GM04503 (cell line): ENCODE measurements at places on chromosomes 3 and 15.

DNA sequence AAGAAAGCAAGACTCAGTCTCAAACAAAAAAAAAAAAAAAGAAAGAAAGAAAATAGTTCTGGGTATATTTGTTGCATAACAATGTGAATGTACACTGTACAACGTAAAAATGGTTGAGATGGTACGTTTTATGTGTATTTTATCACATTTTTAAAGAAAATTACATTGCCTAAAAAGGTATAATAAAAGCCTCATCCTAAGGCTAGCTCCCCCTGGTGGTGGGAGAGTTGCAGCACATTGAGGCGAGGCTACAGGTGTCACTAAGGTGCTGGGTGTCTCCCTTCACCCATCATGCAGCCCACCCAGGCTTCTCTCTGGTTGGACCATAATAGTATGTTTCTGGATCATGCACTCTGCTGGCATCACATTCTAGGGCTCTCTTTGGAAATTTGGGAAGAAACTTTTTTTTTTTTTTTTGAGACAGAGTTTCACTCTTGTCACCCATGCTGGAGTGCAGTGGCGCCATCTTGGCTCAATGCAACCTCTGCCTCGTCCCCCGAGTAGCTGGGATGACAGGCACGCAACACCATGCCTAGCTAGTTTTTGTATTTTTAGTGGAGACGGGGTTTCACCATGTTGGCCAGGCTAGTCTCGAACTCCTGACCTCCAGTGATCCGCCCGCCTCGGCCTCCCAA lies 12.4 kb upstream of the RAB11A start:
- DNase-seq = no peak

DNA sequence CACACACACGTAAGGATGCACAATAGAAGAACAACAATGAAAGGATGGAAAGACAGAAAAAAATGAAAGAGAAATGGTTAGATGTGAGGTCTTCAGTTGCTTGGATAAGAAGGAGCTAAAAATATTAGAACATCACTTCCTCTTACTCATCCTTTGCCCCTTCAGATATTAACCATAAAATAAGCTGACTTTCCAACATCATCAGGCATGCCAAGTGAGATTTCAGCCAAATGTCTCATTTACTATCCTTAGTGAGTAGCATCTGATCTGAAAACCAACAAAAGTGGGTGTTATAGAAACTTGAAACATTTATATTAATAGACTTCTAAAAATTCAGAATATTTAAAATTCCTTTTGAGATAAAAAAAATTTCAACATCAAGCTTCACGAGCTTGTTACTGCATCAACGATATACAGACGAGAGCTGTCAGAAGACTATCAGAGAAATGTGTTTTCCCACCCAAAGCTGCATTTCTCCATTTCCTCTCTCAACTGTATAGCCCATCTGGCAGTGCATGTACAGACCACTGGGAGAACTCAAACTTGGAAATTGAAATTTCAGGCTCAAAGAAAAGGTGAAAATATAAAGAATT lies 25.4 kb upstream of the LSAMP start:
- no peak for DNase-seq

GRCh38 chr3:10437995-10438901 lies 67.1 kb downstream of the ATP2B2 start:
- no peak for DNase-seq

DNA sequence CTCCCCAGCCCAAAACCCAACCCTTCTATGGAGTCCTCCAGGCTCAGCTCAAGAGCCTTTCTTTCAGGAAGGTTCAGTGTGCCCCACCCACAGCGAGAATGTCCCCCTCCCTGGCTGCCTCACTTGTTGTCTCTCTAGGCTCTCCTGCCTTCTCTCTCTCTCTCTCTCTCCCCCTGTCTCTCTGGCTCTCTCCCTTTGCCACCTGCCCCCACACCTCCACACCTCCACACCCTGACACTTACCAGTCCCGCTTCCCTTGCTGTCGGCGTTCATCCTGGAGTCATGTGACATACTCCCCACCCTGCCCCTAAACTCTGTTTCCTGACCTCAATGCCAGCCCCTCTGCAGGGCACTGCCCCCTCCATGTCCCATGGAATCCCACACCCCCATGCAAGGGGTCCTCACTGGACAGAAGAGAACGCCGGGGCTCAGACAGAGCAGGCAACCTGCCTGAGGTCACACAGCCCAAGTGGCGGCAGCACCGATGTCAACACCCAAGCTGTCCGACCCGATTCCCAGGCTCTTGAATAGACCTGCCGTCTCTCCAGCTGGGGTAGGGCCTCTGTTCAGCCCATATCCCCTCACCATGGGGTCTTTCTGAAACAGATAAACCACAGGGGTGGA lies 28.5 kb upstream of the SLC6A6 start:
- DNase-seq = no peak

DNA sequence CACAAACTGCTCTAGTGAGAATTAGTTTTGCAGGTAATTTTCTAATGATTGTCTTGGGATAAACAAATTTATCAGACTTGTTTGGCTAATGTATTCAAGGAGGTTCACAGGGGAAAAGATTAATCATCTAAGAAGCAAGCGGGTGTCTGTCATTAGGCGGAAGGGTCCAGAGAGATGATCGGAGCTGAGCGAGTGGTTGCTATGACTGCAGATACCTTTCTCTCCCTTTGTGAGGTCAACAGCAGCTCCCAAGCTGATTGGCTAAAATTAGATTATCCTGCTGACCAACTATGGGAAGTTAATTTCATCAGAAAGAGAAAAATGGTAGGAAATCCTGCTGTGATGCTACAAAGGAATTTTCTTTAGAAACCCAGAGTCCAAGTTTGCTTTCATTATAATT lies 276.0 kb downstream of the SOX2 start:
- no peak for DNase-seq

GRCh38 chr3:98180319-98180890 lies 13.9 kb downstream of the OR5H15 start:
- DNase-seq = no peak

GRCh38 chr15:58081891-58082290 lies 16.4 kb upstream of the ALDH1A2 start:
- DNase-seq = no peak

DNA sequence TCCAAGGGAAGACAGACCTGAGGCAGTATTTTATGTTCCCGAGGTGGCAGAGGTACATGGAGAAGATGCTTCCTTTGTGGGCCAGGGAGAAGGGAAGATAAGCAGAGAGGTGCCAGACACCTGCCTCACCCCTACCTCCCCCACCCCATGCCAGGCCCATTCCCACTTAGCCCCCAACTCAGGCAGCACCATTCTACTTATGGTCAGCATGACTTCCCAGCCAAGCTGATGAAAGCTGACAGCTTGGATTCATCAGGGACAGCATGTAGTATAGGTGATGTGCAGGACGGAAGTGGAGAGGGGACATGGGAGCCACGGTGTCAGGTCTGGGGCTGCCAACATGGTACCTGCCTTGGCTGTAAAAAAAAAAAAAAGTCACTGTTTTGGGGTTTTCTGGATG lies 57.5 kb upstream of the CSPG4 start:
- DNase-seq = no peak

DNA sequence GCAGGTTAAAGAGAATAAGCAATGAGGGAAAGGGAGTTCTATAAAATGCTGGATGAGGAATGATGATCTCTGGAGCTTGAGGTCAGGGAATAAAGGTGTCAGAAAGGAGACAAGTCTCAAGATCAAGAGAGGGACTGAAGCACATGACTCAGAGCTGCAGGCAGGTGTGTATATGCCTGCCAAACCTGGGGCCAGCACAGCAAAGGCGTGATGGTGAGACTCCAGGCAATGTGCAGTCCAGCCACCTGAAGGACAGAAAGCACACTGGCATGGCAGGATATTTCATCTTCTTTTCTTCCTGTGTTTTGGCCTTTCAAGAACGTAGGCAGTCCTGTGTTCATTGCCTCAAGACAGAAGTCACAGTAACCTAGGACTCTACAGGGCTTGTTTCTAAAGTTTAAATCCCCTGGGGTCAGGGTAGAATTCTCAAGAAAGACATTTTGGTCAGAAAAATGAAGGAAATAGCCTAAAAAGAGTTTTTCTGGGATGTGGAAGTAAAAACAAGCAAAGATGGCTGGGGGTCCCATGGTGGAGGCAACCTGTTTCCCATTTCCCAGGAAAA lies 55.5 kb upstream of the TOPAZ1 start:
- no peak for DNase-seq

- no peak for DNase-seq
These were observed 109.9 kb downstream of the RPLP1 start for GRCh38 chr15:69562564-69562963.

DNA sequence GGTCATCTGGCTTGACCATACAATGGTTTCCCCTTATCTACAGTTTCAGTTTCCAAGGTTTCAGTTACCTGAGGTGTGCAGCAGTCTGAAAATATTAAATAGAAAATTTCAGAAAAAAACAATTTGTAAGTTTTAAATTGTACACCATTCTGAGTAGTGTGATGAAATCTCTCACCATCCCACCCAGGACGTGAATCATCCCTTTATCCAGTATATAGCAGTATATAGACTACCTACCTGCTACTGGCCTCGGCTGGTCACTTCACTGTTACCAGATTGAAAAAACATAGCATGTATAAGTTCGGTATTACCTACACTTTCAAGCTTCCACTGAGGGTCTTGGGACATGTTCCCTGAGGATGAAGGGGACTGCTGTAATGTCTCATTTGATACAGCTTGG lies 12.0 kb downstream of the ARIH1 start:
- no peak for DNase-seq

DNA sequence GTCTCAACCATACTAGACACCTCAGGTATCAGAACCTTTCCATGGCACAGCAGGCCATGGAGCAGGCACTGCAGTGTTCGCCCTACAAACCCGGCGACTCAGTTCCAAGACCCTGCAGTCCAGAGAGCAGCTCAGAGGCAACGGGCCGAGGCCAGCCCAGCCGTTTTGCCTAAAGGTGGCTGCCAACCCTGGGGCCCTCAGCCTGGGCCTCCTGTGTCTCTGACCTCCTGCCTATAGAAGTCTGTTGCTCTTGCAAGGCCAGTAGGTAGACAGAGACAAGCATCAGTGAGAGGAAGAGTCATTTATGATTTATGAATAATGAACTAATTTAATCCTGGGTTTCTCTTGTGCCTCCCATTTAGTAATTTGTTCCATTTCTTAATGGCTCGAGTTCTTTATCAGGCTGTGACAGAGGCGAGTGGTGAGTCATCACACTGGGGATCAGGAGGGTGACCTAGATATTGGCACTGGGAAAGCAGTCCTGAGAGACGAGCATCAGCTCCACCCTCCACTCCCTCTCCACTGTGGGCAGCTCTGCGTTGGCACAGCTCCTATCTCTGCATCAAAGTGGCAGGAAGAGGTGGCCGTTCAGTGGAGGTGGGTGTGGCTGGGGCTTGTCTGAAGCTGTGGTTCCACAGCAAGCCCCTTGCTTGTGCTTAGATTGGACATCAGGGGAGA lies 79.8 kb downstream of the ABHD5 start:
- no peak for DNase-seq

GRCh38 chr3:187741403-187742350 lies 3.6 kb downstream of the BCL6 start:
- DNase-seq = no peak

GRCh38 chr3:172140499-172141391 lies 101.4 kb downstream of the FNDC3B start:
- peak; percentile 86 for DNase-seq

GRCh38 chr3:27141668-27142067 lies 227.5 kb downstream of the NEK10 start:
- DNase-seq = no peak

- DNase-seq = no peak
These were observed 1.1 kb upstream of the MSL2 start for GRCh38 chr3:136197159-136197793.

- DNase-seq = no peak
These were observed 311.2 kb upstream of the MCTP2 start for GRCh38 chr15:93920204-93920603.

DNA sequence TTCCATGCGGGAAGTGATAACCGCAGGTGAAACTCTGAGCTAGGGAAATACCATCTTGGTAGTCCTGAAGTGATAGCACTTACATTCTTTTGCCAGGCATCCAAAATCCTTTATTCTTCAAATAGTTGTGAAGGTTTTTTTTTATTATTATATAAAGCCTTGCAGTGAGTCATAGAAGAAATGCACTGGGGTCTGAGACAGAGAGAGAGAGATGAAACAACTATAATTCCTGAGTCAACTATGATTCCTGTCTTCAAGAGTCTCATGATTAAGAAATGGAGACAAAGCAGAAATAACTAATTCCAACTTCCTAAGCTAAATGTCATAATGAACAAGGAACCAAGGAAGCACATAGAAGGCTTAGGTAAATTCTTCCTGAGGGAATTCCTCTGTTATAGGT lies 495.6 kb downstream of the LPP start:
- no peak for DNase-seq

DNA sequence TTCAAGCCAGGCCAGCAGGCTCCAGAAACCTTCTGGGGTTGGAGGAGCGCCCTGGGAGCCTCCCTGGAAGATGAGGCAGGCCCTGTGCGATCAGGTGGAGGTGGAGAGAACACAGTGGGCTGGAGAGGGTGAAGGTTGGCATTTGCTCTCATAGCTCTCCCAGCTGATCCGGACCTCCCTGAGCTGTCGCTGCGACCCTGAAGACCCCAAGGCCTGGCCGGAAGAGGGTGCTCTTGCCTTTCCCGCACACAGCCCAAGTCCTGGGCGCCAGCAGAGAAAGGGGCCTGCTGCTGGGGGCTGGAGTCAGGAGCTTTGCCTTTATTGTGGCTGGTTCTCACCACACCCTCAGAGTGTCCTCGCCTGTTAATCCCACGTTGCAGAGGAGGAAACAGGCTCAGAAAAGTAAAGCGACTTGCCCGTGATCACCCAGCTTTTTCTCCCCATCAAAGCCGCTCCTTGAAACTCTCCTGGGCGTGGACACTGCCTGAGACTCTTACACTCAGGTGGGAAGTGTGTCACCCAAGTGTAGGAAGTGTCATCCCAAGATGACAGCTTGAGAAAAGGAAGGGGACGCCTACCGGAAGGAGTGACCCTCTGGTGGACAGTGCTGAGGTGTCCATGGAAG lies 8.6 kb upstream of the RPL29 start:
- DNase-seq = no peak

- DNase-seq = no peak
These were observed 262.9 kb downstream of the ERC2 start for GRCh38 chr3:56205406-56205805.

- no peak for DNase-seq
These were observed 133.6 kb upstream of the RAP2B start for GRCh38 chr3:153028381-153028780.

GRCh38 chr3:43268636-43269035 lies 17.7 kb upstream of the SNRK start:
- DNase-seq = no peak
